ENCODE measurements at places on chromosomes 11 and 22.
A peak's percentile ranks its signal among the peaks of the same experiment; 100 is the strongest.

- DNase-seq = no peak
Observed at GRCh38 chr11:63277345-63277943, 34.0 kb upstream of the SLC22A25 start.

DNA sequence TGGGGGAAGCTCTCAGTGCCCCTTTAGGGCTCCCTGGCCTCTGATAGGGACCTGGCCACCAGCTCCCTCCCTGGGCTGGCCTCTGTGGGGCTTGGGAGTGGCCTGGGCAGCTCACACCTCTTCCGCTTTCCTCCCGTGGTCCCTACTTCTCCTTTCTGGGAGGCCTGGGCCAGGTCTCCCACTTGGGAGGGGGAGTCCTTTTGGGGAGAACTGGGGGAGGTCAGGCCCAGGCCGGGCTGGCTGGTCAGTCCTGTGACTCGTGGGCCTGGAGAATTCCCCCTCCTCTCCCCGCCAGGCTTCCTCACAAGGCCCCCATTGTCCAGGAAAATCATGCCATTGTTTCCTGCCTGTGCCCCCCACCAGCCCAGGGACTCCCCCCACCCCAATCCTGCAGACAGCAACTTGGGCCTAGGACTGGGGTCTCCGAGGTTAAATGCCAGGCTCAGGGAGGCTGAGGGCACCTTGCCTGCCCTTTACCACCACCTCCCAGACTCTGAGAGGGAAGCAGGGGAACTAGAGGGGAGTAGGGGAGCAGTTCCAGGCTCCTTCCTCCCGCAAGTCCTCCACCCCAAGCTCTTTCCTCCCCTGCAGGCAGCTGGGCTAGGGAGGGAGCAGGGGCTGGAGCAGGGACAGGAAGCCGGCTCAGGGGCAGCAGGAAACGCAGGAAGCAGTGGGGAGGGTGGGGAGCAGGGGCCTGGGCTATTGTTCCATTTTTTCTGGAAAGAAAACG is 2.8 kb downstream of the MAP3K11 start:
- DNase-seq = no peak

GRCh38 chr11:95821640-95822039 is 31.3 kb downstream of the CEP57 start:
- DNase-seq = no peak

- no peak for DNase-seq
Observed at GRCh38 chr11:22725079-22725478, 58.7 kb downstream of the GAS2 start.

DNA sequence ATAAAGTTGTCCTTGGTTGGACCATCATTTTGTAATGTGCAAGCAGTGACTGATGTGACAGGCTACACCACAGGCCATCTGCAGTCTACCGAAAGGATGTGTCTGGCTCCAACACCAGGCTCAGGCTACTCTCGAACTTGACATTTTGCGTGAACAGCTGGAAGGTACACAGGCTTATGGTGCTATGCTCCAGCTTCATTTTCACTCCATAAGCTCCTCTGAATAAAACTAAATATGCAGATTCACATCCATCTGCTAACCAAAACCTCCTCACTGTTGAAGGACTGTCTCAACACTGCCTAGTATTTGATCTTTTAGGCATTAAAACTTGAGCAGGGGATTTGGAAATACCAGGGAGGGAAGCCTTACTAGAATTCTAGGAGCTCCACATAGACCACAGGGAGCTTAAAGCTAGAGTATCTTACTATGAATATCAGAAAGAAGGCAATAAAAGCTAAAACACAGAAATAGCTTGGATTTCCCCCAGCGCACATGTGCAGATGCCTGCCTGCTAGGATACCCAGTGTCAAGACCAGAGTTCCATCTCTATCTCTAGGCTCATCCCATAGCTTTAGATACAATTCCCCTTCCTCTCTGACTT is 383.9 kb upstream of the FAT3 start:
- no peak for DNase-seq

GRCh38 chr22:43289976-43290721 is 53.0 kb downstream of the SCUBE1 start:
- no peak for DNase-seq

DNA sequence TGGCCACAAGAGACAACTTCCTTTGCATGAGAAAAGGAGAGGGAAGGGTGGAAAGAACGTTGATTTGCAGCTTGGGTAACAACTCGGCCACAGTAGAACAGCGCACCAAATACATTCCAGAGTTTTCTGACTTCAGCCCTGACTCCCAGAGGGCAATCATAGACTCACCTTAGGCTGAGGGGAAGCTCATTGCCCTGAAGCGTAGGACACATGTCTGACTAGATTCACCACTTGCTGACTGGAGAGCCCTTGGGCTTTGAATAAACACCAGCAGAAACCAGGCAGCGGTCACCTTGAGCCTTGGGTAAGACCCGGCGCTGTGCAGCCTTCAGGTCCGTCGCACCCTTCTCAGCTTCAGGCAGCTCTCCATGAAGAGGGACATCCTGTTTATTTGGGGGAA is 151.8 kb upstream of the GRIA4 start:
- DNase-seq = no peak

DNA sequence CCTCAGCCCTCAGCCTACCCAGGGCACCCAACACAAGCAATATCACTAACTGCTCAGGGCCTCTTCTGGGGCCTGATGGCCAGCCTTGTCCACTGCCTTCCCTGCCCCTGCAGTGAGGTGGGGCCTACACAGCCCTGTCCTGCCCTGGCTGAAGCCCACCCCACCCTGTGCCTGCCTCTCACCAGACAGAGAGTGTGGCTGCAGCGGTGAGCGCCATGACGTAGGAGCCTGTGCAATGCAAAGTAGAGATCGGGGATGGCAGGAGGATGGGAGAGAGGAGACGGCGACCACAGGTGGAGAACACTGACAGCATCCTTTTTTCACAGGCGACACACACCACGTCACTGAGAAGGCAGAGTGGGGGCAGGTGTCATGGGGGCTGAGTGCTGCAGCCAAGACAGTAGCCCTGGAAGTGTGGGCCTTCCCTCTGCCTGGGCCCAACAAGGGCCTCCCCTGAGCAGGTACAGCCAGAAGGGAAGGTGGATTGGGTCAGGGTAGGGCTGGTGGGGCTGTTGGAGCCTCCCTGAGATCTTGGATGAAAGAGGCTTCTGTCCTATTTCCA is 65.3 kb upstream of the CLTCL1 start:
- DNase-seq = no peak

DNA sequence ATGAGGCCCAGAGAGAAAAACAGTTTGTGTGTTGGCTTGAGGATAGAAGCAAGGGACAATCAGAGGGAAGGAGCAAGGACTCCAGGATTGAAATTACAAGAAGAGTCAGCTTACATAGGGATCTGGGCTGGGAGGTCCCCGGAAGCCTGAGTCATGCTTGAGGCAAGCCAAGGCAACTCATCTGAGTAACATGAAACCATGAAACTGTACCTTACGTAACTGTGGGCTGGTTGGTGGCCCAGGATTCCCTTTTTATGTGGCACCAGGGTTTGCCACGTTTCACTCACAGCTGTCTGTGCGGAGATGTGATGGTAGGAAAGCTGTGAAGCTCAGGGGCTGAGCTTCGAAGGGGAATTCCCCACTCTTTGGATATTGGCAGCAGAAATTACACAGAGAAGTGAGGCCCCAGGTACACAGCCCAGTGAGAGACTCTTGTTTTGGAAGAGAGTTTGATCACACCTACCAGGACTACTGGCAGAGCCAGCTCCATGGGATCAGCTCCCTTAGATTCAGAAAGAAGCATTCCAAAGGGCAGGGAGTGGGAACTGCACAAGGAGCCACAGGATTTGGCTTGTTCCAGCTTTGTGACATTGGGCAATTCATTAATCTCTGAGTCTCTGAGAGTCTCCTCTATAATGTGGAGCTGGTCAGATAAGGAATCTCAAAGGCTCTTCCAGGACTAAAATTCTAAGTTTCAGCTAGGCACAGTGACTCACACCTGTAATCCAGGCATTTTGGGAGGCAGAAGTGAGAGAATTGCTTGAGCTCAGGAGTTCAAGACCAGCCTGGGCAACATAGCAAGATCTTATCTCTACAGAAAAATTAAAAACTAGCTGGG is 7.8 kb downstream of the SLC5A1 start:
- peak; percentile 4 for DNase-seq

- no peak for DNase-seq
Observed at GRCh38 chr11:38809521-38809920, 2211.5 kb upstream of the RAG2 start.

GRCh38 chr11:15667127-15667725 is 552.5 kb downstream of the INSC start:
- no peak for DNase-seq

GRCh38 chr11:61587951-61588727 is 7.3 kb upstream of the SYT7 start:
- DNase-seq = peak; percentile 32

DNA sequence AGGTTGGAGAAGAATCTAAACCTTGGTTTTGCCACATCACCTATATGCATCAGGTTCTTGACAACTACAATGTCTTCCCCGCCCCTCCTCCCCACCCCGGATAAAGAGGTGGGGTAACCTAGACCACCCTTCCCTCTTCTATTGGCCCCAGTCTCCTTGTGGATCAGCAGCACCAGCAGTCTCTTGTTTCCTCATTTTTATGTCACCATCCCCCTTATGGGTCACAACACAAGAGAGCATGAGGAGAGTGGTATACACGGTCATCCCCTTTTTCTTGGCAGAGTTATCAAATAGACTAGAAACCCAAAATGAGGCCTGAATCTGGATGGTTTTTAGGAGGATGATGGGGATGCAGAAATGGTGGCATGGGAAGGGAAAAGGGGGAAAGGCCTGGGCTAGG is 1.2 kb downstream of the MS4A4E start:
- no peak for DNase-seq

GRCh38 chr22:25219948-25220442 is 556 bp downstream of the CRYBB2 start:
- no peak for DNase-seq

DNA sequence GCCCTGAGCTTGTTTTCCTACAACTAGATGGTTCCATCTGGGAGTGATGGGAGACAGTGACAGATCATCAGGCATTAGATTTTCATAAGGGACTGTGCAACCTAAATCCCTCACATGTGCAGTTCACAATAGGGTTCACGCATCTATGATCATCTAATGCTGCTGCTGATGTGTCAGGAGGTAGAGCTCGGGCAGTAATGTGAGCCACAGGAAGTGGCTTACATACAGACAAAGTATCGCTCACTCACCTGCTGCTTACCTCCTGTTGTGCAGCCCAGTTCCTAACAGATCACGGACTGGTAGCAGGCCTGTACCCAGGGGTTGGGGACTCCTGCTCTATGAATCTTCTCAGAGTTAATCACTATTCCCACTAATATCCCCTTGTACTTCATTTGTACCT is 12.4 kb downstream of the AAMDC start:
- no peak for DNase-seq

GRCh38 chr22:48621085-48621484 is 1206.6 kb downstream of the BRD1 start:
- DNase-seq = no peak

GRCh38 chr11:30956751-30957150 is 370.6 kb upstream of the MPPED2 start:
- no peak for DNase-seq

DNA sequence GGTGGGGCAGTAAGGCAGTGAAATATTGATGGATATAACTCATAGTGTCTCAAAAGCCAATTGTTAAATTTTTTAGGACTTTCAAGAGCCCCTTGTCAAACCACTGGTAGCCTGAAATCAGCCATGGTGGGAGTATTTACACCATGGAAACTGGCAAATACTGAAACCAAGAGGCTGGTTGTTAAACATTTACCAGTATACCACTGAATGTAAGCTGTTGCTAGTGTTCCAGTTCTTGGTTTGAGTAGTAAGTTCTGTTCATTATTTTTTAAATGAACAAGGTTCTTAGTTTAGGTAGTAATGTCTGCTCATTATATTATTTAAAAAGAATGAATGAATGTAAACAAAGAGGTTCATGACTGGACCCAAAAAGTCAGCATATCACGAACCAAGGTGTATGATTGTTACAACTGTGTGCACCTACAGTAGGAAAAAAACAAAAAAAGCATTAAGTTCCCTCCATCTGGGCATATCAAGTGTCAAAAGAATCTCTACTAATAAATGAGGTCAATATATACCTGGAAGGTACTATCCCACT is 4.5 kb upstream of the EIF3F start:
- no peak for DNase-seq

DNA sequence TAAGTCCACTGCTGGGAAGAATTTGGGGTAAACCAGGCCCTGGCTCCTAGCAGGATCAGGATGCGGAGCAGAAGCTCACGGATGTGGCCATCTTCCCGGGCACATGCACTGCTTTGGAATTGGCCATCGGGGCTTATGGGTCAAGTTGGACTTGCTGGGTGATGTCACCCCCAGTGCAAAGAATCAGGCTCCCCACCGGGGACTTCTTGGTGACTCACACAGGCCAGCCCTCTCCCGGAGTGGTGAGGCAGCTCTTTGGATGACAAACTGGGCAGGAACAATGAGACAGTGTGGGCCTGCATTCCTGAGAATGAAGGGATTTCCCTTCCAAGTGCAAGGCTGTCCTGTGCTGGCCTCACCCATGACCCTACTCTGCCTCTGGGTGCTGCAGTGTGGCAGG is 128.8 kb upstream of the ANO1 start:
- DNase-seq = no peak

- DNase-seq = no peak
Observed at GRCh38 chr11:17859552-17859951, 125.0 kb downstream of the KCNC1 start.

DNA sequence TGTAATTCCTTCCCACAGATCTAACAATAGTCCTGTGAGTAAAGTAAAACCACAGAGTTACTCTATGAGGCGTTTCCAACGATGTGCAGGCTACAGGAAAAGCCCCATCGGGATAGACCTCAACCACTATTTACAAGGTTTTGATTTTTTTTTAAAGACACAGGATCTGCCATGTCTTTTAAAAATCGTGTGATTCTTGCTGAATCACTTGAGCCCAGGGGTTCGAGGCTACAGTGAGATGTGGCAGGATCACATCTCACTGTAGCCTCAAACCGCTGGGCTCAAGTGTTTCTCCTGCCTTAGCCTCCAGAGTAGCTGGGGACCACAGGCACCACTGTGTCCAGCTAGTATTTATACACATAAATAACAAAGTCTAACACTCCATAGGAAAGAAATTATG is 7.8 kb downstream of the TAF1D start:
- no peak for DNase-seq

DNA sequence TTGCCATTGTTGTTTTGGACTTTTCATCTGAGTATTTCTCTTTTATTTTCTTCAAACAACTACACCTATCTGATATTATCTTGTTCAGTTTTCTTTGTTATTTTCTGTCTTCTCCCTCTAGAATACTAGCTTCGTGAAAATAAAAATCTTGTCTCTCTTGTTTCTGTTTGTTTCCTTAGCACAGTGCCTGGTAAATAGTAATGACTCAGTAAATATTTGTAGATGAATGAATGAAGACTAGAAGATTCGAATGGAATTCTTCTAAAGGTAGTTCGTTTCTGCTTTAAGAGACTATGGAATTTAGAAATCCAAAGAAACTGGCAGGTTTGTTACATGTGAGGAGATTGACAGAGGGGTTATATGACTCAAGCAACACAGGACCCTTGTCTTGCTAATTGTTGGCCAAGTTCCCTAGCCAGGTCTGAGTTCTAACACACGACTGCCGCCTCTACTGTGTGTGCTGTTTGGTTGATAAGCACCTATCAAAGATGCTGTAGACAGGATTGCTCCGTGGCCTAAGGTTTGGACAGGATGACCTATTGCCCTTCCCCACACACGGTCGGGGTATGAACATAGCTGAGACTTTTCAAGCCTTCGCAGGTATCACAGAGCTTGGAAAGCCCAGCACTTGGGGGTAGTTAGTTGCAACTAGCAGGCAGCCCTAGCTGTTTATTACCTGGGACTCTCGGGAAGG is 831 bp upstream of the TMEM135 start:
- DNase-seq = no peak

Measured in stimulated activated CD8-positive, alpha-beta memory T cell treated with anti-CD3 and anti-CD28 coated beads, Interleukin-7, amount 100 ng/mL, for 1 hour (primary cell).